Stimulated activated CD8-positive, alpha-beta memory T cell treated with anti-CD3 and anti-CD28 coated beads, Interleukin-7, amount 100 ng/mL, for 24 hours (primary cell): ENCODE measurements at places on chromosomes 13 and 19.

DNA sequence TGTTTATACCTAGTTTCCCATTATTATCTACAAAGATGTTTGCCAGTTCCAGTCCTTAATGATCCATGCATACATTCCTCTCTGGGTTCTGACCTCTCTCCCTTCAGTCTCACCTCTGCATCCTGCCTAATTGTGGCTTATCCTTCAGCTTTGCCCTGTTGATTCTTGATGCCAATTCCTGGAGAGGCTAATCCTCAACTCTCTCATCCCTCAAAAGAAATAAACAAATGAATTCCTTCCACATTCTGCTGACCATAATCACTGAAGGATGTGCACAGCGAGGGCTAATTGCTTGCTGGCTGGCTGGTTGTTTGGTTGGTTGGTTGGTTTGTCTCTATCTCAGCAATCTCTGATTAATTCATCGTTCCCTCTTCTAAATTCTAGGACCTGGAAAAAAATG is 113.8 kb downstream of the IRS2 start:
- DNase-seq, result no peak

- no peak for DNase-seq
Observed at GRCh38 chr19:47176627-47177090, 46.0 kb downstream of the SAE1 start.

- no peak for DNase-seq
Observed at GRCh38 chr19:52296400-52296772, 583 bp upstream of the ZNF480 start.

DNA sequence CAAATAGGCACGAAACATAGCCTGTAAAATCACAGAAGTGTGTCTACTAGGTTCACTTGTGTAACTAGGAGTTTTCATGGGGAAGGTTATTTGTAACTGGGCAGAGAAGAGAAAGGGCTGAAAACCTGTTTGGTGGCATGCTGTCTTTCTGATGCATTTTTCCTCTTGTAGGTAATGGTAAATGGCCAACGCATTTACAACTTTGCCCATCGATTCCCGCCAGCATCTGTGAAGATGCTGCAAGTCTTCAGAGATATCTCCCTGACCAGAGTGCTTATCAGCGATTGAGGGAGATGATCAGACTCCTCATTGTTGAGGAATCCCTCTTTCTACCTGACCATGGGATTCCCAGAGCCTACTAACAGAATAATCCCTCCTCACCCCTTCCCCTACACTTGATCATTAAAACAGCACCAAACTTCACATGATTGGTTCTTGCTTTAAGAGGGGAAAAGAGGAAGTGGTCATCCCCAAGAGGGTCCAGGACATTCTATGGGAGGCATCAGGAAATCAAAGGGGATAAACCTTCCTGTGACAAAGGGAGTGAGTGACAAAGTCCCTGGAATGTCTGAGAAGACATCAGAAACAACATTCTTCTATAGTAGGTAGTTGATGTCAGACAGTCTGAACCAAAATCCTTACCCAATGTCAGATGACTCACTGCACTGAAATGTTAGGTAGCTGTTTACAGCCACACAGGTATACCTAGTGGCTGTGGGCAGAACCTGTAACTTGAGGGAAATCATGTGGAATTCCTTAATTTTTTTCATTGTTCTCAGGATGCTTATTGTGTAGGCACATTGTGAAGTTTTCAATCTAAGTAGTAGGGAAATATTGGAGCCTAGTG is 5.0 kb downstream of the LGALS14 start:
- no peak for DNase-seq

GRCh38 chr19:28881616-28882015 is 331.3 kb downstream of the UQCRFS1 start:
- DNase-seq, result no peak

- DNase-seq, result no peak
Observed at GRCh38 chr19:44660081-44660480, 11.2 kb upstream of the CEACAM19 start.

DNA sequence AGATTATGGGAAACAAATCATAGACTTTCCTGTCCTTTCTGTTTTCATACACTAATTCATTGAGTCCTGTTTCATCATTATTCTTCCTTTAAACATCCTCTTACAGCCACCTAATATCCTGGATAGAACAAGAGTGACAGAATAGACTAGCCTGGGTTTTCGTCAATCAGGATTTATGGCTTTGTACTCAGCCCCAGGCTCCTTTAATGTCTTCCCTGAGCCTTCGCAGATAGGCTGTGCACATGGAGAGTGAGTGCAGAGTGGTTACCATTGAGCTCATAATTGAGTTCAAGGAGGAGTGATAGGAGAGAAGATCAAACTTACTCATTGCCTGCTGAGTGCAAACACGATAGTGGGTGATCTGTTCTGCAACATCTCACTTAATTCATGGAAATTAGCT is 304.9 kb downstream of the TDRD3 start:
- DNase-seq, result no peak

GRCh38 chr13:75352641-75353327 is 129.2 kb downstream of the TBC1D4 start:
- DNase-seq, result no peak

DNA sequence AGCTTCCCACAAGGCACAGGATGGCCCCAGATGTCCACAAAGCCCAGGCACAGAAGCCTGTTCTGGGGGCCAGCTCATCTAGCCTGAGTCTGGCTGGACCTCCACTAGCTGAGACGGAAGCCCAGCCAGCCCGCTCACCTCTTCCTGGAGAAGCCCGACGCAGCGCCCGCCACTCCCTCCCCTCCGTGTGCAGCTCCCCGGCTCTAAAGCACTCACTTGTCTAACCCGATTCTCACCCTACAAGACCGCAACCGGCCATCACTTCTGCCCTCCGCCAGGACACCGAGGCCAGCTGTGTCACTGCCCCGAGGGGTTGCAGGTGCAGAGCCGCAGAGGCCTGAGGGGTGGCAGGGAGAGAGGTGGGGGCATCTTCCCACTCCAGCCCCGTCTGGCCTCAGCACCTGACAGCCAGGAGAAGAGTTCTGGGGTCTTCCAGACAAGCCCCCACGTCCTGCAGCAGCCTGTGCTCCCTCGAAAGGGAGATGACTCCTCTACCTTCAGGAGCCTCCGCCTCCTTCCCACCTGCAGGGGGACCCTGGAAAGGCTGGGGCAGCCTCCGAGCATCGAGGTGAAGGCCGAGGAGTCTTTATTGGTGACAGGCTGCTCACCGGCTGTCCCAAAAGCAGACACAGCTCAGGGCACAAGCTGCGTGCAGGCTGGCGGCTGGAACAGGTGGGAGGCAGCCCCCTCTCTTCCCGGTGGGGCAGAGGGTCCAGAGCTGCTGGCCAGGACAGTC is 5.9 kb upstream of the DIRAS1 start:
- no peak for DNase-seq

GRCh38 chr13:102275969-102276368 is 125.9 kb downstream of the FGF14 start:
- DNase-seq, result no peak
